Pons (tissue), 1 donor: ENCODE measurements at places on chromosomes 5 and 9.
A peak's percentile ranks its signal among the peaks of the same experiment; 100 is the strongest.

DNA sequence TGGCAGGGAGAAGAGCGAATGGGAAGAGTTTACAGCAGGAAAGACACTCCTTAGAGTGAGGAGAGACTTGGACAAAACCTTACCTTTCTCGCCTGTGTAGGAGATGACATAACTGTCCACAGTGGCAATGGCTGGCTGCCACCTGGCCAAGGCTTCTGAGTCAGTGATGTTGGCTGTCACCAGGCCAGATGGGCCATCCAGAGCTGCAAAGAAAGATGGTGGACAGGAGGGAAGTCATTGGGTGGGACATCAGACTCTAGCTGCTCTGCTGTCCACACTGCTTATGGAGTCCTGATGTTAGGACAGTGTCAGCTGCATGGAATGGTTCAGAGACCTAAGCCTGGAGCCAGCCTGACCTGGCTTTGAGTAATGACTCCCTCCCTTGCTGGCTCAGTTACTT is 79.8 kb downstream of the TNC start:
- DNase-seq: no peak

DNA sequence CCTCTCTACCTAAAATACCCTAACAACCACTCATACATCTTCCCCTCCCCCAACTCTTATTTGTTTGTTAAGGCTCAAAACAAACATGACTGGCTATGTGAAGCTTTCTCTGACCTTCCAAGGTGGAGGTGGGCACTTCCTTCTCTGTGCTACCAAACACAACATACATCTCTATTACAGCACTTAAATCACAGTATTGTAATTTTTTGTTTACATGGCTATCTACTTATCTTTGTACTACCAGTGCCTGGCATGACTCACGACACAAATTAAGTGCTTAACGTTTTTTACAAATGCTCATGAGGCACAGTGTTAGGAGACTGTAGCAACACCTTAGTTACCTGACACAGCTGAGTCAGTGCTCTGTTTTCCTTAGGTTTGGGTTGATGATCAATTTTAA is 18.6 kb downstream of the HOMER1 start:
- no peak for DNase-seq

DNA sequence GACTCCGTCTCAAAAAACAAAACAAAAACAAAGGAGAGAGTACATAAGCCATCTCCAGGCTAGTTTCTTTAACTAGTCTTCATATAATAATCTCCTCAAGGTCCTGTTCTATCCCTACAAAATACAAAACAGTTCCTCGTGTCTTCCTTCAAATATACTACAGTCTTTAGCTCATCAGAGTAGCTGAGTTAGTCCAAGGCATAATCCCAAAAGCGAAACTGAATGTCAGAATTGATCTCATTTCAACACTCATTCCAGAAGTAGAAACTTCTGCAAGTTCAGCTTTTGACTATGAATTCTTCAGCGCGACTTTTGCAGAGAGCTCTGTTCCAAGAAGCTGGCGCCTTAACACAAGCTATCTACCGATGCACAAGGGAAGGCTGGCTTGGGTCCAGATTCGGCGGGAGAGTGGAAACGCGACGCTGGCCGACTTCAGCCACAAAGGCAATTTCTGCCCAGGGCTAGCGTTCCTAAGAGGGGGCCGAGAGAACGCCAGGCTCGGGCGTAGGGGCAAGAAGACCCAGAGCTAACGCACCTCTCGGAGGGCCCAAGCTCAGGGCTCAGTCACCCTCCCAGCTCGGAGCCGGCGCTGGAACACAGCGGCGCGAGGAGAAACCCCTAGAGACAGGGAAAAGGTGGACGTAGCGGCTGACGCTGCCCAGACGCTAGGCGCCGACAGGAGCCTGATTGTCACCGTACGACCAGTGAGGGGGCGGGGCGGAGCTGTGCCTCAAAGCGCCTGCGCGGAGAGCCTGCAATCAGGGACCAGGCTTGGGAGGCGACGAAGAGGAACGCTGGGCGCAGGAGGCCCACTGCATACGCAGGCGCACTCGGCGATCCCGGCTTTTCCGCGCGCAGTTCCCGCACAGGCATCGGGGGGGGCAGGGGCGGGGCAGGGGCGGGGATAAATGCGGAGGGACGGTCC is 469 bp upstream of the HSDL2 start:
- peak; percentile 98 for DNase-seq

DNA sequence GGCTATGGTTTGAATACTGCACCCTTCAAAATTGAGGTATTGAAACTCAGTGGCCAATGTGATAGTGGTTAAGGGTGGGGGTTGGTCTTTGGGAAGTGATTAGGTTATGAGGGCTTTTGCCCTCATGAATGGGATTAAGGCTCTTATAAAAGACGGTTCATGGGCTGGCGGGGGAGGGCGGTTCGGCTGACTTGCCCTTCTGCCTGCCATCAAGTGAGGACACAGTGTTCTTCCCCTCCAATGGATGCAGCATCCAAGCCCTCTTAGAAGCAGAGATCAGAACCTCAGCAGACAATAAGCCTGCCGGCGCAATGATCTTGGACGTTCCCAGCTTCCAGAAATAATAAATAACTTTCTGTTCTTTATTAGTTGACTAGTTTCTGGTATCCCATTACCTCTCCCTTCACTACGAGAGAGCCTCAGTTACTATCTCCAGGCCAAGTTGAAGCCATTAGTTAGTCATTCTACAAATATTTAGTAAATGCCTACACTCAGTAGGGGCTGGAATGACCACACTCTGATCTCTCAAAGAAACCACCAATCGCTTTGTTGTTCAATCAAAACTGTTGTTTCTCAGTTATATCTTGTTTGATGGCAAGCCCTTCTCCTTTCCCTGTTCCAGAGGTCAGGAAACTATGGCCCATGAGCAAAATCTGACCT is 219.3 kb downstream of the TSSK1B start:
- DNase-seq: no peak

GRCh38 chr9:34588671-34589635 is 571 bp downstream of the CNTFR start:
- DNase-seq: no peak

DNA sequence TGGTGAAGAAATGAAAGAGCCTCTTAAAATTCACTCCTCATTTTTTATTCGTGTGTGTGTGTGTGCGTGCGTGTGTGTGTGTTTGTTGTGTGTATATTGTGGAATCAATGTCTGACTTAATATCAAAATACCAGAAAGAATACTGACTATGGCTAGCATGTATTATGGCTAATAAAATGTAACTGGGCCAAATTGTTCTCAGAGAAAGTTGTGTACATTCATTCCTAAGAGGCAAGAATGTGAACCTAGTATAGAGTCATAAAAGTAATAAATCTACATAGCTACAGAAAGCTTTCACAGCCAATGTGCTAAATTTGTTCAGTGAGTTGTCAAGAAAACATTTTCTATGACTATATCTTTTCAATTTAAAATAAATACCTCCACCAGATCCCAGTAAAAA is 211.5 kb downstream of the EBF1 start:
- no peak for DNase-seq

- DNase-seq: peak; percentile 28
Observed at GRCh38 chr5:8844206-8844605, 701.7 kb downstream of the SEMA5A start.

DNA sequence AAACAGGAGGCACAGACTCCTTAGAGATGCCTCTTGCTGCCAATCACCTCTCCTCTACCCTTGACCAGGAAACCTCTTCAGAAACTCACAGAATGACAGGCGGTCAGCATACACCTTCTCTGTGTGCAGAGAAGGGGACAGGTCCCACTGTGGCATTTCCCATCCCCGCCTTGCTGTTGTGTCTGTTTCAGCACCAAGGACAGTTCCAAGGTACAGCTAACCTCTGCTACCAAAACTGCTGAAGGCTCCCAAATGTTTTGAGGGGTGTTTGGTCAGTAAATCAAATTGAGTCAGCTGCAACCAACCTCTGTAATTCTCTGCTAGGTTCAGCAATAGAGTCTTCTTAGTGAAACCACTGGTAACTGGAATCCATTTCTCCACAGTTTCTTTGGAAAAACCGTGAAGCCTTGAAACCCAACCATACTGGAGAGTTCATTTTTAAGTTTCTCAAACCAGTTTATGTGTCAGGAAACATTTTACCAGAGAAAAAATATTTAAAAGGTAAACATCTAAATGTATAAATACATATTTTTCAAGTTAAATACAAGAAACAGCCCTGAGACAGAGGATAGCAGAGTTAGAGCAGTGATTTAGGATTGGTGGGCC is 122.0 kb downstream of the DRD1 start:
- no peak for DNase-seq

GRCh38 chr5:109177227-109177626 is 232.5 kb downstream of the PJA2 start:
- DNase-seq: no peak
